T-helper 2 cell treated with Interferon-gamma antibody and Interleukin-4, amounts not matched to agents 5 μg/mL and 100 μg/mL, for 36 hours (primary cell): ENCODE measurements at places on chromosomes 16 and 17.

DNA sequence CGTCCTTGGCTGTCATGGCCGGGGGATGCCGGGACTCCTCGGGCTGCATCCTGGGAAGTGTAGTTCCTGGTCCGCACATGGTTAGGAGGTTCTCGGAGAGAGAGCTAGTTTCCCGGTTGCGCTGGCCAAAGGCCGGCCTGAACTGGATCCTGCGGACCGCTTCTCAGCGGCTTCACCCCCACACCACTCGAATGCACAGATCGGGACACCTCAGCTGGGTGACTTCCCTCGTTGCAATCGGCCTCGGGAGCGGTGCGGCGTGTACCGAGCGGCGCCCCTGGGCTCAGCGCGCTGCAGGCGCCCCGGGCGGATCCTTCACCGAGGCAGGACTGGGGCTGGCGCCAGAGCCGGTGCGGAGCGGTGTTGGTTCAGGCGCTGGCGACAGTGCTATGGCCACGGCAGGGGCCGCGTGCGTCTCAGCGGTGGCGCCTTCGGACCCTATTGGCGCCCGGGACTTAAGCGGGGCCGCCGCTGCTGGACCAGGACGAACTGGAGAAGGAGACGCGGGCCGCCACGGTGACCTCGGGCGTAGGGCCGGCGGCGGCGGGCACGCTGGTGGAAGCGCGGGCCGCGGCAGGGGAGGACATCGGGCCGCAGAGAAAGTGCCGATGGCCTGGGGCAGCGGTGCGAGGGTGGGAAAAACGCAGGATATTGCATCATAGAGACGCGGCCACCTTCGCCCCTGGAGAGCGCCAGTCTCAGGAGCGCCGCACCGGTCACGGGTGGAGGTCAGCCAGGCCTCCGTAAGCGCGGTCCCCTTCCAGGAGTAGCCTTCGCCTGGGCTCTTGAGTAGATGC is 11.4 kb downstream of the ZNF629 start:
- DNase-seq, result peak; percentile 63

DNA sequence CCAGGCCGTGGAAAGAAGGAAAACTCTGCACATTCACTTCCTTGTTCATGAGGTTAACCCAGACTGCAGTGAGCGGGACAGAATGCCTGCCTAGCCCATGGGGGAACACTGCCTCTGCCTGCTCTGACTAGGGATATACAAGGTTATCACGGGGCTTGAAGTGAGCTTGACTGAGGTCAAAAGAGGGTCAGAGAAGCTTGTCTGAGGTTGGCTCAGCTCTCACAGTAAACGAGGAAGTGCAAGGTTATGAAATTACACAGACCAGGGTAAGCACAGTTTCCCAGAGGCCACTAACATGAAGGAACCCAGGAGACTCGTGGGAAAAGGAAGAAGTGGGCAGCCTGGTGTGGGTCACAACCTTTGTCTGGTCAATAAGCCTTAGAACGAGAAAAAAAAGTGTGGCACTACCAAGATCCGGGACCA is 28.7 kb downstream of the HIC1 start:
- no peak for DNase-seq

DNA sequence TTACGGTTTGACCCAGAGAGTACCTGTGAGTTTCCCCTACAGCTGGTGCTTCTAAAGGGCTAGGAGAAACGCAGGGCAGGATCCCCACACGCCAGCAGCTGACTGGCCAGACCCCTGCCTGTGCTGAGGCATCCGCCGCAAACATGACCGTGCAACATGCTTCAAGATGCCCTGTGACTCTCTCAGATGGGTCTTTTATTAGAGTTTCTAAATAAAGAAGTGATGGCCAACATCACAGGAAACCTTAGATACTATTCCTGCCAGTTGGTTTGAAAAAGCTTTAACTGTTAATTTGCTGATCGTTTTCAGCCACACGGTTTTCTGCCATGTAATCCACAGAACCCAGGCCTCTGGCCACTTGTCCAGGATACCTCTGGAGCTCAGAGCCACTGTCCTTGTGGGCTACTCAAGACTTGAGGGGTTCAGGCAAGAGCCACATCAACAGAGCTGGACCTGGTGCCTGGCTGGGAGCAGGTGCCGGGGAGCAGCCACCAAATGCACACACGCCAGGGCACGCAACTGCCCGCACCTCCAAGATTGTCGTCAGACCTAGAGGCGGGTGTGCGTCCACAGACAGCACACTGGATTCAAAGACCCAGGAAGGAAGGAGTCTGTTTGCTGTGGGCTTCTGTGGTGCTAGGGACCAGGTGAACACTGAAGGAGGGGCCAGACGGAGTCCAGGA is 118.4 kb downstream of the ZNF778 start:
- DNase-seq, result no peak

DNA sequence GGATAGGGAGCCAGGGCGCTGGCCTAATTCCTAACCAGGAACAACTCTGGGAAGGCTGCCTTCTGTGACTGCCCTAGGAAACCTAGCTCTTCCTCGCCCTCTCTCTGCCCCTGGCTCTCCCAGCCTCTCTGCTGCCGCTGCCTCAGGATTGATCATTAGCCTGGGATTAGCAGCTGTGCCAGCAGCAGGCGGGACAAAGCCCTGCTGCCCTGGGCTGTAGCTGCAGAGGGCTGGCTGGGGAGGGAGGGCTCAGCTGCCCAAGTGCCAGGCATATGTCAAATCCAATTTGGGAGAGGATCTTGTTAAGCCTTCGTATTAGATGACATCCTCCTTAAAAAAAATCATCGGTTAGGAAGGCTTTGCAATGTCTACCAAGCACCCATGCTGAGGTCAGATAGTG is 144.8 kb upstream of the CCL2 start:
- DNase-seq, result no peak

GRCh38 chr16:7691533-7691932 is 358.9 kb downstream of the RBFOX1 start:
- DNase-seq, result no peak

DNA sequence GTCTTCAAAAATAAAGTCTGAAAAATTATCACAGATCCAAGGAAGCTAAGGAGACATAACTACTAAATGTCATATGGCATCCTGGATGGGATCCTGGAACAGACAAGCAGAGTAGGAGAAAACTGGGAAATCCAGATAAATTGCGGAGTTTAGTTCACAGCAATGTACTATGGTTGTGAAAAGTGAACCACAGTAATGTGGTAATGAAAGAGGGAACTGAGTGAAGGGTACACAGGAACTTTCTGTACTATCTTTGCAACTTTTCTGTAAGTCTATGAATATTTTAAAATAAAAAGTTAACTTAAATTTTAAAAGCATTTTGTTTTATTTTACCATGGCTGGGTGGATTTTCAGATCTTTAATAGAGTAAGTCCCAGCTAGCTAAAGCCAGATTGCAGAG is 16.3 kb downstream of the SLFN12L start:
- DNase-seq, result no peak

- DNase-seq, result no peak
These were observed 11.9 kb downstream of the LGALS3BP start for GRCh38 chr17:78967782-78968362.

GRCh38 chr17:9802697-9803096 is 11.3 kb upstream of the DHRS7C start:
- DNase-seq, result no peak

DNA sequence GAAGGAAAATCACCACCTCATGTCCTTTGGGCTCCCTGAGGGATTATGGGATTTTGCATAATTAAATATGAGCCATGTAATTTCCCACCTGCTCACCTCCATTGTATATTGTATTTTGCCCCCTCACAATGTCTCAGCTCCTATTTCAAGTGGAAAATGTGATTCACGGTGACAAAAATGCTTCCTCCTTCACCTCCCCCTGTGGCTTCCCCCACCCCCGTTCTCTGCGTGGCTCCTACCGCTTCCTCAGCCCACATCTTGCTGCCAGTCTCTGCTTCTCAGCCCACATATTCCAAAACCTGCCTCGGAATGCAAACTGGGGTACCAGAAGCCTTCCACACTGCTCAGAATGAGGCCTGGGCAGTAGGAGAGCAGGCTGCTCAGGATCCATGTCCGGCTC is 394.5 kb upstream of the C16orf82 start:
- peak; percentile 44 for DNase-seq

- no peak for DNase-seq
These were observed 4.7 kb upstream of the PRKAR1A start for GRCh38 chr17:68507576-68507975.

- peak; percentile 74 for DNase-seq
These were observed 103.0 kb downstream of the RAB11FIP4 start for GRCh38 chr17:31494259-31495021.

GRCh38 chr17:80936723-80937122 is 54.9 kb upstream of the CHMP6 start:
- no peak for DNase-seq

GRCh38 chr16:11161974-11162373 is 94.0 kb downstream of the SOCS1 start:
- no peak for DNase-seq

DNA sequence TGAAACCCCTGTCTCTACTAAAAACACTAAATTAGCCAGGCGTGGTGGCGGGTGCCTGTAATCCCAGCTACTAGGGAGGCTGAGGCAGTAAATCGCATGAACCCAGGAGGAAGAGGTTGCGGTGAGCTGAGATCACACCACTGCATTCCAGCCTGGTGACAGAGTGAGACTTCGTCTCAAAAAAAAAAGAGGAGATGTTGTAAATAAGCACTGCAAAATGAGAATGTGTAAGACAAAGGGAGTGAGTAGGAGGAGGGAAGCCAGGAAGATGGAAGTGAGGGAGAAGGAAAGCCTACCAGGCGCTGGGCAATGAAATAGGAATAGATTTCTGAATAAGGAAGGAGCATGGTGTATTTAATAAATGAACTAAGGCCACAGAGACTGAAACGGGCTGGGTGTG is 8.7 kb upstream of the PRPF8 start:
- no peak for DNase-seq

DNA sequence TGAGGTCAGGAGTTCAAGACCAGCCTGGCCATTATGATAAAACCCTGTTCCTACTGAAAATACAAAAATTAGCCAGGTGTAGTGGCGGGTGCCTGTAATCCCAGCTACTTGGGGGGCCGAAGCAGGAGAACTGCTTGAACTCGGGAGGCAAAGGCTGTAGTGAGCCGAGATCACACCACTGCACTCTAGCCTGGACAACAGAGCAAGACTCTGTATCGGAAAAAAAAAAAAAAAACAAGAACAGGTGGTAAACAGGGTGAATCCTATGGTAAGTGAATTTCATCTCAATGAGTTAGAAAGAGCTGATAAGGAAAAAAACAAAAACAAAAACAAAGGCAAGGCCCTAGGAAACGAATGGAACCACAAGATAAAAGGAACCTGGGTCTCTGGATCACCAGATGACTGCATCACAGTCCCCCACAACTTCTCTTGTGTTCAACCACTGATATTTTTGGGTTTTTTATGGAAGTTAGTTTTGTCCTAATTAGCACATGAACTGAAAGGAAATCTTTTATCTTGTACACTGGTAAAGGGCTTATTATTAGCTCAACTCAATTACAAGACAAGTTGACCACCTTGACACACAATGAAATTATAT is 21.0 kb downstream of the GLG1 start:
- no peak for DNase-seq

DNA sequence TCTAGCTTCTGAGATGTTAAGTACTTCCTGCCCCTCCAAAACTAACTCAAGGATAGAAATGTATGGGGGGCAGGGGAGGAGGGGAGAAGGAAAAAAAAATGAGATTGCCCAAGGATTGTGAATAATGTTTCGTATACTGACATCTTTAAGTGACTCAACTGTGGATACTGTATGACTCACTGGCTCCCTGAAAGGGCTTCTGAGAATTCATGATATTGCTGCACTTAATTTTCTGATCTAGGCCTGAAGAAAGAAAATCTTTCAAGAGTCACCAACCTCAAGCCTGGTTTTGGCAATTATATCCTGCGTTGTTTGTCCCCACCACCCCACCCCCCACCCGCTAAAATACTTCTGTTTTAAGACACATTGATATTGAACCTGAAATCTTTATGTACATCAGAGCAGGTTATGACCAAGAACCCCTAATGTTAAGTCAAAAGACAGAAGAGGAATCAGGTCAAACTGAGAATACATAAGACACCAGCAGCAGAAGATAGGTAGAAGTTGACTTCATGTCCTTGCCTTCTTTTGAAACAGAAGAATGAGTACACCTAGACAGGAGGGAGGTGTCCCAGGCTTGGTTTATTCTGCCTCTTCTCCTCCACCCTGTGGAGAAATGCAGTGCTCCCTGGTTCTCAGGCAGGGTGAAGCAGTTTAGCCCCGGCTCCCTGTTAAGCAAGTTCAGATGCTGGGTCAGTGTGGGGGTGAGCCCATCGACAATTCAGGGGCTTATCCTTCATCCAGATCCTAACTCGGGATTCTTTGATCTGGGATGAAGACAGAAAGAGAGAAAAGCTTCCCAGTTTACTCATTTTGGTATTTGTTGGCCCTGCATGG is 3.3 kb upstream of the FBXL20 start:
- peak; percentile 47 for DNase-seq

DNA sequence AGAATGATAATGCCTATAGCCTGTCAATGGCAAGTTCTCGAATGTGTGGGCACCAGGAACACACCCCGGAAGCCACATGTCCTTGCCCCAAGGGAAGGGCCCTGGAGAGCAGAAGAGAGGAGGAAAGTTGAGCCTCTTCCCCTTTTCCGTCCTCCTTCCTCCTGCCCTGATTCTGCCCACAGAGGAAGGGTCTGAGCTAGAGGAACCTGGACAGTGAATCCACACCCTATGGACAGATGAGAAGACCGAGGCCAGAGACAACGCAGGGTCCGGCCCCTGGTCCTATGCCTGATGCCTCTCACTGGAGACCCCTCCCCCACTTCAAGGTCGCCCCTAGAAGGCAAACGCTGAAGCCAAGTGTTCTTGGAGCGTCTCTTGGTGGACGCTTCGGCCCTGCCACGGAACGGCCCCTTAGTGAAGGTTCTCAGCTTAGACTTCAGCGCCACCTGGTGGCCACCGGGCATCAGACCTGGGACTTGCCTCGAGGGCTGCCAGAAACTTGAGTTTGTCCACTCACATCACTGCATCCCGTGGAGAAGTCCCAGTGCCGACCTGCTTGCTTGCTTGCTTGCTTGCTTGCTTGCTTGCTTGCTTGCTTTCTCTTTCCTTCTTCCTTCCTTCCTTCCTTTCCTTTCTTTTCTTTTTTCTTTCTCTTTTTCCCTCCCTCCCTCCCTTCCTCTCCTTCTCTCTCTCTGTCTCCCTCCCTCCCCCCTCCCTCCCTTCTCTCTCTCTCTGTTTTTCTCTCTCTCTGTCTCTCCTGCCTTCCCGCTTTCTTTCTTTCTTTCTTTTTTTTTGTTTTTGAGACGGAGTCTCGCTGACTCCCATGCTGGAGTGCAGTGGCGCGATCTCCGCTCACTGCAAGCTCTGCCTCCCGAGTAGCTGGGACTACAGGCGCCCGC is 20.6 kb upstream of the SPNS3 start:
- peak; percentile 85 for DNase-seq
